SW 1271 (cell line): ENCODE measurements at places on chromosomes 5 and 9.
A peak's percentile ranks its signal among the peaks of the same experiment; 100 is the strongest.

- no peak for DNase-seq
These were observed 817 bp upstream of the GNE start for GRCh38 chr9:36258996-36259533.

DNA sequence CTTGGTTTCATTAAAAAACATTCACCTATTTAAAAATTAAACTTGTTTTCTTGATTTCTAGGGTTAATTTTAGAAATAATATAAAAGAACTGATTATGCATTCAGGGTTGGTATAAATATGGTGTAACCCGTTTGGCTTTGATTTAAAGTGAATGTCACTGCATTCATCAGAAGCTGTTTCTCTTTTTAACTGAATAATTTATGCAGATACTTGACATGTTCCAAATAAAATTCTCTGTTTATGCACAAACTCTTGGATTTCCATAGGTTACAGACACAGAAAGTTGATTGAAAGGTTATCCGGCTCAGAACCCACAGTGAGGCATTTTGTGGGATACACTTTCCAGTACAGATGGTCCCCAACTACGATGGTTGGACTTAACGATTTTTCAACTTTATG is 161.3 kb downstream of the HACD4 start:
- no peak for DNase-seq

GRCh38 chr5:10250806-10251276 is 761 bp downstream of the CCT5 start:
- peak; percentile 36 for DNase-seq

DNA sequence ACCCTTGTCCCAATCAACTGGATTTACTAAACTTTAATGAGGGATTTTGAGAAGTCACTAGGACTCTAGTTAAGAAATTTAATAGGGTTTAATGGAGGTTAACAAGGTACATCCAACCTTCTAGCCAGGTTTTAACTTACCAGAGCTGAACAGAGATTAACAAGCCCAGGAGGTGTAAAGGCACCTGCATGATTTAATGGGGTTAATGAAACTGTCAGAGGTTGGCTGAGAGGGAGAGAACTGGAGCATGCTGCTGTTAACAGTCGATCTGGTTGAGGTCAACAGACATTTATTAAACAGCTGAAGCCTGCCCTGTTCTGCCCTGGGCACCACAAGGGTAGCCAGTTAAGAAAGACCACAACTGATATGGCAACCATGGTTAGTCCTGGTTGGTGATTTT is 13.6 kb downstream of the HAND1 start:
- no peak for DNase-seq

DNA sequence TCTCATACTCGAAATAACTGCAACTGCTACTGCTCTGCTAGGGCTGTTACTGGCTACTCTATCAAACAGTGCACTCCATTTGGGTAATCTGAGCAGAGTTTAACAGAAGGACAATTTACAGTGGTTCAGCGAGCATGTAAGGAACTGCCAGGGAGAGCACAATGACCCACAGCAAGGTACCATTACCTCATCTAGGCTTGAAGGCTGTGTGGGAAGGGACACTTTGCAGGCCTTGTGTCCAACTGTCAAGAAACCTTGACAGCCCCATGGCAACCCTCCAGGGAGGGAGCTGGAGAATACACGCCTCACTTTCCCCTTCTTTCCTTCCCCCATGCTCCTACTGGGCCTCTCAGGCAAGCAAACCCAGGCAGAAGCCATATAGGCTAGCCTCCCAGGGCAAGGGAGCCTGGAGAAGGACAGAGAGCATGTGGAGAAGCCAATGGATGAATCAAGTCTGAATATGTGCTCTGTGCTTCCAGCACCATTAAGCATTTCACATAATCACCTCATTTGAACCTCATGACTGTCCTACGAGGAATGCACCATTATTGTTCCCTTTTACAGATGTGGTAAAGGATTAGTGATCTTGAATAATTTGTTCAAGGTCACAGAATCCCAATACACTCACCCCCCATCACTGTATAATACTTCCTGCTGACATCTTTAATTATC is 49.9 kb upstream of the JAK2 start:
- DNase-seq, result no peak

DNA sequence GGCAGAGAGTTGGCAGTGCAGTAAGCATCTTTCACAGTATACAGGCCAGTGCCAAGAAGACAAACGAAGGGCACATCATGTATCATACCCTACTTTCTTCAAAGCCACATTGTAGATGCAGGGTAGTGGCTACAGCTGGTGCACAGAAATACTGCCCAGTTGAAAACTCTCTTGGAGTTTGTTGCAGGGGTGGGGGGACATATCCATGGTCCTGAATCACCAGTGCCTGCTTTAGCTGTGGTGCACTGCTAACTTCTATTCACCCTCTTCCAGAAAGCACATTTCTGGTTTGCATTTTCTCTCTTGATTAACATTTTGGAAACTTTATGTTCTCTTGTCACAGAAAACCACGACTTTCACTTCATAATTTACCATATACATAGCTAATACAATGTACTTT is 196.6 kb downstream of the PAPPA start:
- DNase-seq, result no peak

DNA sequence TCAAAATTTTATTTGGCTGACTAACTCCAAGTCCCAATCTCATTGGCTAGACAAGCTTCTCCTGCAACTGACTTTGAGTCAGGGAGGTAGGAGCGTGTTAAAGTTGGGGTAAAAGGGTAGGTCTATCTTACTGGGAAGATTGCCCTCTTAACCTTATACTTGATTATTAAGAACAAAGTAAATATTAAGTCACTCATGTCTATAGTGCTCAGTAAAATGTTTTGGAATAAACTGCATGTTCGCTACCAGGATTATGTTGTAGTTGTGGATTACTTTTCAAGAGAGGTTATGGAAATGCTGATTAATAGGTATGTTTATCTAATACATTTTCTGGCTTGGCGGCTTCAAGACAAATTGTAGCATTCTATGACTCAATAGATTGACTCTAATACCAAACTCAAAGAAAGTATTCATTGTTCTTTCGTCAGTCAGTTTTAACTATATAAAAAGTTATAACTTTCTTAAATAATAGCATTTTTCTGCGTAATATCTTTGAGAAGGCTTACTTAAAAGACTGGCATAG is 539.1 kb downstream of the PSAT1 start:
- DNase-seq, result no peak

- DNase-seq, result no peak
These were observed 103.2 kb downstream of the ENTREP1 start for GRCh38 chr9:69428017-69428785.

DNA sequence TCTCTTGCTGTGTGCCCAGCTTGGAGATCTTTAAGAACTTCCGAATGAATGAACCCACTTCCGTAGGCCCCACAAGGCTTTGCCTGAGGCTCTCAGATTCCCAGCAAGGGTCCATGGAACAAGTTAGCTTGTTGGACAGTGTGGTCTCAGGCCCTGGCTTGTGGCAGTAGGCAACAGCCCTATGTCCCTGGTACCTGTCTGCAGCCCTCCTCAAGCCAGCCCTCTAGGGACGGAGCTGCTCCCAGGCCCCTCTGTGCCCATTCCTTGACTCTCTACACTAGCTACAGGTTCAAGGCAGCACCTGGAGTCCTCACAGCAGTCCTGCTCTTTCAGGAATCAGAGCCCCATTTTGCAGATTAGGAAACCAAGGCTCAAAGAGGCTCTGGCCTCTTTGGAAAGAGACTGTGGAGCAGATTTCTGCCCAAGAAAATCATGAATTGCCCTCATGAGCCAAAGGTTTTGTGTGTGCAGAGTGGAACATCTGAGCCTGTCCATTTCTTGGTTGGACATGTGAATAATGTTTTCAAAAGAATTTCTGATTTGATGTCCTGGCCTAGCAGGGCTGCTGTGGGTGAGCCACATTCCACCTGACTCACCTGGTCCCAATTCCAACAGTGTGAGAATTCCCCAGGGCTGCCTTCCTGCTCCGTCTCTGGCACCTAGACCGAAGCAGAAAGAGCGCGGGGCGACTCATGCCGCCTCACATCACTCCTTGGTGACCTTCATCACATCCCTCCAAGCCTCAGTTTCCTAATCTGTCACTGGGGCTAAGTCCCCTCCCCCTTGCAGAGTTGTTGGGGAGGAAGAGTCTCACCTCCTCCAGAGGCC is 131.7 kb downstream of the BARX1 start:
- no peak for DNase-seq

- DNase-seq, result no peak
These were observed 204.9 kb upstream of the TRPM3 start for GRCh38 chr9:71326360-71326759.

GRCh38 chr5:30525353-30525752 is 668.1 kb upstream of the CDH6 start:
- DNase-seq, result no peak

GRCh38 chr9:116232424-116233159 is 79.0 kb downstream of the PAPPA start:
- no peak for DNase-seq

GRCh38 chr5:126143622-126144021 is 279.6 kb upstream of the GRAMD2B start:
- no peak for DNase-seq

DNA sequence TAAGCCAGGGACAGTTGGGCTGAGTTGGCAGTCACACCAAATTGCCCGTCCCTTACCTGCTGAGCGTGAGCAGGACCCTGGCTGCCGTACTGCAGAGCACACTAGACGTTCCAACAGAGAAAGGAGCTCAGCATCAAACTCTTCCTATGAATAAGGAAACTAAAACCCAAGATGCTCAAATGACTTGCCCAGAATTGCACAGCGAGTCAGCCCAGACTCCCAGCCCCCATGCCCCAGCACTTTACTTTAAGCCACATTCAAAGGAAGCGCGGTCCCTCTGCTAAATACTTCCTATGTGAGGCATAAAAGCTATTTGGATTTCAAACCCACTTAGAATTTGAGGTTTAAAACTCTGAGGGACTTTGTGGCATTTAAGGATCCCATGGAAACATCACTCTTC is 23.9 kb downstream of the PAX5 start:
- no peak for DNase-seq

DNA sequence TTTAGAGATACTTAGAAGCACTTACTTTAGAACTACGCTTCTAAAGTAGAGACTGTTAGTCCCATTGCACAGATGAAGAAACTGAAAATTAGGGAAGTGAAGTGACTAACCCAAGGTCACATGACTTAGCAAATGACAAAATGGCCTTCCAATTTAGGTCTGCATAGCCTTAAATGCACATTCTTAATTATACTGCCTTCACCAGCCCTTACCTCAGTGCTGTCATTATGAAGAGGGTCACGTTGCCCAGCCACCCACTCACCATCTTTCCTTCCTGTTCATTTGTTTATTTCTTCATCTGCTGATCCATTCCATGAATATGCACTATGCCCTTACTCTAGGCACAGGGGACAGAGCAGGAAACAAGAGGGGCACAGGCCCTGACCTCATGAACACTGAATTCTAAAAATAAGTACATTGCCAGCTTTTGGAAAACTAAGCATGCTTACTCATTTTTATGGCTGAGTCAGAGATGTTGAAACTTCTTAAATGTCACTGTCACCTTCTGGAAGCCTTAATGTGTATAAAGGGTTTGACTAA is 8.6 kb downstream of the HAVCR2 start:
- DNase-seq, result peak; percentile 32

DNA sequence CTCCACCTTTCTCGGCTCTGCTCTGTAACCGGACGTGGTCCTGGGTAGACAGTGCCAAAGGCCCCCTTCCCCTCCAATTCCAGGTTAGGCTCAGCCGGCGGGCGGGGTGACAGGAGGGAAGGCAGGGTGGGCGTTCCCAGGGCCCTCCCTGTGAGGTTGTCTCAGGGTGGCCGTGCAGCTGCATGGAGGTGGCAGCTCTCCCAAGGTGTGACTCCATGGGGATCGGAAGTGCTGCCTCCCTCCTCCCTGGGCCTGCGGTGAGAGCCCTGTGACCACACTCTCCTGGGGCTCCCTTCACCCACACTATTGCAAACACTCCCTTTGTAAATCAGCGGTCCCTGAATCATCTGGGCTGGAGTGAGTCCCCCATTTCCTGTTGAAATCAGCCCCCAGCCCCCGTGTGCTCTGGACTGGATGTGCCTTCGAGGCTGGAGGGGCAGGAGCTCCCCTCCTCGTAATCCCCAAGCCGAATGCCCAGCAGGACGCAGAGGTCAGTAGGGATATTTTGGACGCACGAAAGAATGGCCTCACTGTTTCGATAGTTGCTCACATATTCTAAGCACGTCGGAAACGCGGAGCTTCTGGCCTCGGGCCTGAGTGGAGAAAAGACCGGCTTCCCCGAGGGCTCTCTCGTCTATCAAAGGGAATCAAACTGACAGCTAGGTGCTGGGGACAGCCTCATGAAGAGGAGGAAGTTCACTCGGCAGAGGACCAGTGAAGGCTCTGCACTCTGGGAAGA is 107.6 kb upstream of the COL5A1 start:
- DNase-seq, result no peak

GRCh38 chr5:82564963-82565362 is 286.8 kb upstream of the RPS23 start:
- no peak for DNase-seq

- DNase-seq, result no peak
These were observed 287.5 kb upstream of the IRX1 start for GRCh38 chr5:3307982-3308621.

DNA sequence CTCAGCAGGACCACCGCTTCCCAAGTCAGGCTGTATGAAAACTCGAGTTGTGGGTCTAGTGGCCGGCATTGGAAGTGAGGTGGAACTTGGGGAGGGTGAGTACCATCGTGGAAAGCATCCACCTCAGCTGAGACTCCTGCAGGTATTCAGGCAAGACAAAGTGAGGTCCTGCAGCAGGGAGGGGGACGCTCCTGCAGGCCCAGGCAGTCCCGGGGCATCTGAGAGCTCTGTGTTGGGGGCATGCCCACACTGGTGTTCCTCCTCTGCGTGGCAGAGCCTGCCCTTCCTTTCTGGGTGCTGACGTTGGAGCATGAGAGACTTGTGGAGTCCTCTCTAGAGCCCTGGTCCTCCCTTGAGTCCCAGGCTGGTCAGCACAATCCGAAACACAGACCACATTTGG is 187.7 kb downstream of the CACNA1B start:
- no peak for DNase-seq

DNA sequence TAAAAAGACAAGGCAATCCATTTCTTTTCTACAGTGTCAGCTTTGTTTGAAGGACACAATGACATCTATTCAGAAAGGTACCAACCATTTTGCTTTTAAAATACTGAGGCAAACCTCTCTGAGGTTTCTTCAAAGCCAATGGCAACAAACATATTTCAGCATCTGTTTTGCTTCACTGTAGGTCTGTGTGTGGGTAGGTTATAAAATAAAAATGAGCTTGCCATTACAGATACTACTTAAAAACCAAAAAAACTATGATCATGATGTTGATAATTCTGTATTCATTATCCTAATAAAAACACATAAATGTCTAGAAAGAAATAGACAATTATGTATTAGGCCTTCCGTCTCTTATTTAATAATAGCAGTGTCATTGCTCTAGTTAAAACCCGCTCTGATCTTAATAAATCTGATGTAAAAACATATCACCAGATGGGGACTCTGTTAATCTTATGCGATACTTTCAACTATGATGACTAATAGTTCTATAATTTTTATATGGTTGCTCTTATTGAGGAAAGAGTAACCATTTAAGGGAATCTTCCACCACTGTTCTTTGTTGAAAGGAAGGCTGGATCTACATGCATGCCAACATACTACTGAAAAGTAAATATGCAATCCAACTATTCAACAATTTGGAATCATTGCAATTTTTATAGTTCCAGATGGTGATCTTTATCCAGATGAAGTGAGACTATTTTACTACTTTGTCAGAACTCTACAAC is 647.2 kb downstream of the PDE4D start:
- DNase-seq, result no peak

GRCh38 chr9:22528485-22528884 is 81.9 kb downstream of the DMRTA1 start:
- no peak for DNase-seq
